ENCODE measurements at places on chromosomes 5 and 9.

DNA sequence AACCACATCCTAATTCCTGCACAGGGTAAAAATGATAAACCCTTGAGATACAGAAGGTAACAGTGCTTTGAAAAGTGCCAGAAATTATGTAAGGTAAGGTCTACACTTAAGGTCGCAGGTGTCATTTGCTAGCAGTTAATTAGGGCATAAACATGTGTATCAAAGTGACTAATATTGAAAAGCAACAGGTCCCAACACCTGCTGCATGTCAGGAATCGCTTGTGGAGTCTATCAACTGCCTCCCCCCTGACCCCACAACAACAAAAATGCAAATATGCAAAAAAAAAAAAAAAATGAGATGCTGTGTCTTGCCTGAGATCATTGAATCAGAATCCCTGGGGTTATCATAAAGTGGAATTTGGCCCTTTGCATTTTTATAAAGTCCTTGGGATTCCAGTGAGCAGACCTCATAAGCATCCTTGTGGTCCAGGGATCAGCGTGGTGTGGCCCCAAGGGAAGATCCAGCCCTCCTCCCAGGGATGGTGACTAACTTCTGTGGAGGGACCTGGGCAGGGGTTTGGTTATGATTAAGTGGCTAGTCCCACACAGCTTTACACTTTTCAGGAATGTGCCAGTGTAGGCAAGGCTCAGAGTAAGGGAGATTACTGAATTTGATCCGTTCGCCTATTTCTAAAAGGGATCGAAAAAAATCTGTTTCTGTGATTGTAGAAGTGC, 92.5 kb upstream of the TNFSF8 start:
- DNase-seq, result no peak

DNA sequence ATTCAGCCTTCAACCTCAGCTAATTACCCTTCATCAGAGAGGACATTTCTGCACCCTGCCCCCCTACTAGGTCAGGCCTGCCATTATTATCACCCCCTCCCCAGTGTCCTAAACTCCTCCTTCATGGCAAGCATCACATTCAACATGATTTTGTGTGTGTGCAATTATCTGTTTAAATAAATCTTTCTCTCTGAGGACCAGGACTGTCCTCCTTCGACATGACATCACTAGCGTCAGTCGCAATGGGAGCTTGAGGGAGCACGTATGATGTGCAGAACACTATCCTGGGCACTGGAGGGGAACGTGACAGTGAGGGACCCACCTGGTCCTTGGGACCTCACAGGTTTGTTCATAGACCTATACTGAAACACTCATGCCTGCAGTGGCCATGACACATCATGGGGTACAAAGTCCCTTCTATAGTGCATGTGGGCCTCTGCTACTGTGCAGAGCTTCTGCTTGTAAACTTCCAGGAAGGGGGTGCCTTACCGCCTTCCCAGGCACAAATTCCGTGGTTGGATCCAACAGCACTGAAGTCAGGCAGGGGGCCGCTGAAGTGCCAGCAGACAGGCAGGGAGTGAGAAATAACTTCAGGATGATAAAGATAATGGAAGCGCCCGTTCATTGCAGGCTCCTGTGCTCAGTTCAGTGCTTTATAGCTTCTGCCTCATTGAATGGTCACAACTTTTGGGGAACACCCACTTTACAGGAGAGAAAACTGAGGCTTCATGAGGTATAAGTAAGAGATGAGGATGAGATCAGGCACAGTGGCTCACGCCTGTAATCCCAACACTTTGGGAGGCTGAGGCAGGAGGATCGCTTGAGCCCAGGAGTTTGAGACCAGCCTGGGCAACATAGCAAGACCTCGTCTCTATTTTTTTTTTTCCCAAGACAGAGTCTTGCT, 36.0 kb upstream of the STXBP1 start:
- no peak for DNase-seq

GRCh38 chr5:165227515-165227914, 1722.1 kb downstream of the MAT2B start:
- DNase-seq, result no peak

DNA sequence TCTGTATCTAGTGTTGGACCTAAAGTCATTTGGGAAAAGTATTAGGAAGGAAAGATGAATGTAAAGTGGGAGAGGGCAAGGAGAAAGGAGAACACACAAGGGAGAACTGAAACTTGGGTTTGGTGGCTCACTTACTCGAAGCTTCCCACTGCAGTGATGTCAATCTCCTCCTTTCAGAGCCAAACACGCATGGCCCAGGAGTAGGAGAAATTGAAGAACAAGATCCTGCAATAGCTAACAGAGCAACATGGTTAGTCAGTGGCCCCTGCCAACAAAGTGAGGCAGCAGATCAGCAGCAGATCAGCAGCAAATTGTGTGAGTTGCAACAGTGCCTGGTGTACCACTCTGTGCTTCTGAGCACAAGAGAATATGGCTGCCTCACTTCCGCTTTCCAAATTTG, 366.4 kb downstream of the PSAT1 start:
- DNase-seq, result no peak

GRCh38 chr5:39566891-39567290, 142.1 kb upstream of the DAB2 start:
- no peak for DNase-seq

GRCh38 chr9:4443439-4443838, 46.8 kb upstream of the SLC1A1 start:
- DNase-seq, result no peak

- DNase-seq, result no peak
Measured at GRCh38 chr5:147482706-147483180, 27.1 kb downstream of the DPYSL3 start.

GRCh38 chr5:123035360-123035917, 1.1 kb downstream of the PPIC start:
- DNase-seq, result no peak

GRCh38 chr5:22986281-22986680, 133.1 kb upstream of the CDH12 start:
- DNase-seq, result no peak

GRCh38 chr9:7376833-7377232, 422.7 kb downstream of the DMAC1 start:
- no peak for DNase-seq

DNA sequence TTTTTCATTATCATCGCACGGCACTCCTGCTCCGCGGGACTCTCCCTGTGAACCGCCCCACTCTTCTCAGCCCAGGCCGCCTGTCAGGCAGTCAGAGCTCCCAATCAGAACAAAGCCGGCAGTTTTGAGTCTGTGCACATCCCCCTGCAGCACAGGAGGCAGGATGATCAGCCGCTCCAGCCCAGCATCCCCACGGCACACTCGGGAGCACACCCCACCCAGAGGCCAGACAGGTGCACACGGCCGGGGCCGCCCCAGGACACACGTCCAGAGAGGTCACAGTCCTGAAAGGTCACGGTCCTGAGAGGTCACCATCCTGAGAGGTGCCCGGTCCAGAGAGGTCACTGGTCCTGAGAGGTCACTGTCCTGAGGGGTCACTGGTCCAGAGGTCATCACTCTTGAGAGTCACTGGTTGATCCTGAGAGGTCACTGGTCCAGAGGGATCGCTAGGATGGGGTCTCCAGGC, 8.4 kb downstream of the TPPP start:
- no peak for DNase-seq

DNA sequence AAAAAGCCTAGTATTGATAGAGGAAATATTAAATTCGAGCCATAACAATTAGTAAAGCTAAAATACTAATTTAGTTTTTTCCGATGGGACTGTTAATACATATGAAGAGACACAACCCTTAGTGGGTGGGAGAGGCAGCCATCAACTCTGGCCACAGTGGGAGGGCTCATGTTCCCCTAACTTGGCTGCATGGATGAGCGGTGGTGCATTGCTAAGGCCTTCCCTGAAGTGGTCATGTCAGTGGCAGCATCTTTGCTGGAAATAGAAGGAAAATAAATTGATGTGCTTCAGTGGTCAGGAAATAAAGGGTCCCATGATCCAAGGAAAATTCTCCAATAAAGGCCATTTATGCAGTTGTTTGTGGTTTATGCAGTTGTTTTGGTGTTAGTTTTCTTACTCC, 33.9 kb upstream of the F2RL2 start:
- no peak for DNase-seq

GRCh38 chr5:122182491-122182921, 53.2 kb downstream of the ZNF474 start:
- DNase-seq, result no peak

GRCh38 chr5:10521466-10522223, 42.2 kb upstream of the ANKRD33B start:
- no peak for DNase-seq

DNA sequence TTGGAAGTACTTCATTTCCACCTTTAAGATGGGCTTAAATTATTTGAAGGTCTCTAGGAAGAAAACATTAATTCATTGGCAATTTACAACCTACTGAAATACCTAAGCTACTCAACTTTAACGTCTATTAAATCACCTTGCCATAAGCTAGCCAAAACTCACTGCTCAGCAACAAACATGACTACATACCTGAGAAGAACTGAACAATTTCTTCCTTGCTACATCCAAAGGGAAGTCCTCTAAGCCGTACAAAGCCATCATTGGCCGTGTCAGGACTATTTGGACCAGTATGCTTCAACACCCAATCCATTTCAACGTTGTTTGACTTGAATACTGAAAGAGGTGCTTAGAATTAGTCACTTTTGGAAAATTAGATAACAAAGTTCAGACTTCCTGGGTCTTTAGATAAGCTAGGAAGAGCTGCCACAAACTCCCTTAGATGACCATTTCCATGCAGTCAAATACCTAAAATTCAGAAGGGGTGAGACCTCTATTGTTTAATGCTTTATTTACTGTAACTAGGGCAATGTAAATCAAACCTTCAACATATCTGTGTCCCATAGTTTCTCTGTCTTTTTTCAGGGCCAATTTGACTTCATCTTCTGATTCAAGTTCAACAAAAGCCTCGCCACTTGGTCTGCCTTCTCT, 2.6 kb downstream of the HNRNPH1 start:
- no peak for DNase-seq

GRCh38 chr5:51859624-51860023, 476.4 kb downstream of the ISL1 start:
- no peak for DNase-seq
